Erythroblast (primary cell): ENCODE measurements at places on chromosomes 13 and 19.

DNA sequence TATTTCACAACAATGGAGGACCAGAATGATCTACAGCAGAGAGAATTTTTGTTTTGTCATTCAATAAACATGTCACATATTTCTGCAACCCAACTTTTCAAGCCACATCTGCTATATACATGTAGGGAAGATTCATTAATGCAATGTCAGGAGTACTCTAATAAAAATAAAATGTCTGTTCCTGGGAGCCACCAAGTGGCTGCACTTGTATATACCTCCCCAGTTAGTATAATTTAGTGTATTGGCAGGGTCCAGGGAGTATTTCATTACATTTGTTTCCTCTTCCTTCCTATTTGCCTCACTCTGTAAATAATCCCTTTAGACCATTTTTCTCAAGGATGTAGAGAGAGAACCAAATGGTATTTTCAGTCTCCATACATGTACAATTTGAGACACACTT is 1169.0 kb downstream of the DIAPH3 start:
- DNase-seq = no peak

DNA sequence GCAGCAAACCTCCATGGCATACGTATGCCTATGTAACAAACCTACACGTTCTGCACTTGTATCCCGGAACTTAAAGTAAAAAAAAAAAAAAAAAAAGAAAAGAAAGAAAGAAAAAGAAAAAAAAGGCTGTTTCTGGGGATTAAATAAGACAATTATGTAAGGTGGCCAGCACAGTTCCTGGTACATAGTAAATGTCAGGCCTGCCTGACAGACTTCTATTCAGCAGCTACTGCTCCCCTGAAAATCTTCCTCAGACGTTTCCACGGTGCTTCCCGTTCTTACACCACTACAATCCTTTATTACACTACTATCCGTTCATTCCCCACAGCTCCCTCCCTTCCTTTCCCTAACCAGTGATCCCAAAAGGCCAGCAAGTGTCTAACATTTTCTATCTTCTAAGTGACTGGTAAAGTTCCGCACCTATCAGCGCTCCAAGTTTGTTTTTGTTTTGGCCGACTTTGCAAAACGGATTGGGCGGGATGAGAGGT is 636 bp upstream of the RB1 start:
- no peak for DNase-seq

- no peak for DNase-seq
These were observed 1.9 kb downstream of the SIGLEC5 start for GRCh38 chr19:51628153-51628939.

DNA sequence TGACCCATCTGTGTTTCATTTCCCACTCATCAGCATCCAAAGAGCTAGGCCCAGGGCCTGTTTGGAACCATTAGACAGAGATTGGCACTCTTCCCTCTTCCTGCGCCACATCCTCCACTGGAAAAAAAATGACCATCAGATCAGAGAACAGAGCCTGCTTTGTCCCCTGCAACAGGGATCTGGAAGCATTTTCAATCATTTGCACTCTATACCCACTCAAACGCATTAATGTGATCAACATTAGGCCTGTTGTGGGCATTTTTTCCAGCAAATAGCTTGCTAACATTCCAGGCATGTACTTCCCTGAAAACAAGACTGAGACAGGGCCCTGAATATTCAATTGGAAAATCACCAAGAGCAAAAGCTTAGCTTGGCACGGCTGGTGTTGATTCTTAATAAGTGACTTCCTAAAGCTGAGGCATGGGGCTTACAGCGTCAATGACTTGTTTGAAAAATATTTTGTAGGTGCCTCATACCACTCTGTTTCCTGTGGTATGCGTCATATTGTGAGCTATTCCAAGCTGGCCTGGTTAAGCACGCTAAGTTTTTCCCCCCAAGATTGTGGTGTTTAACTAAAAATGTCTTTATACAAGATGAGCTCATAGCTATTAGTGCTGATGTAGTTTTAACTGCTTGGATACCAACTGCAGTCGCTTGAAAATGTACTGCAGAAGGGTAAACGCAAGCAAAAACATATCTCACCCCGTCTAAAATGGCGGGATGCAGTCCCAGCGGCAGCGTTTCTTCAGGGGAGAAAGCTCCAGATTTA is 404.4 kb downstream of the SPRY2 start:
- no peak for DNase-seq

DNA sequence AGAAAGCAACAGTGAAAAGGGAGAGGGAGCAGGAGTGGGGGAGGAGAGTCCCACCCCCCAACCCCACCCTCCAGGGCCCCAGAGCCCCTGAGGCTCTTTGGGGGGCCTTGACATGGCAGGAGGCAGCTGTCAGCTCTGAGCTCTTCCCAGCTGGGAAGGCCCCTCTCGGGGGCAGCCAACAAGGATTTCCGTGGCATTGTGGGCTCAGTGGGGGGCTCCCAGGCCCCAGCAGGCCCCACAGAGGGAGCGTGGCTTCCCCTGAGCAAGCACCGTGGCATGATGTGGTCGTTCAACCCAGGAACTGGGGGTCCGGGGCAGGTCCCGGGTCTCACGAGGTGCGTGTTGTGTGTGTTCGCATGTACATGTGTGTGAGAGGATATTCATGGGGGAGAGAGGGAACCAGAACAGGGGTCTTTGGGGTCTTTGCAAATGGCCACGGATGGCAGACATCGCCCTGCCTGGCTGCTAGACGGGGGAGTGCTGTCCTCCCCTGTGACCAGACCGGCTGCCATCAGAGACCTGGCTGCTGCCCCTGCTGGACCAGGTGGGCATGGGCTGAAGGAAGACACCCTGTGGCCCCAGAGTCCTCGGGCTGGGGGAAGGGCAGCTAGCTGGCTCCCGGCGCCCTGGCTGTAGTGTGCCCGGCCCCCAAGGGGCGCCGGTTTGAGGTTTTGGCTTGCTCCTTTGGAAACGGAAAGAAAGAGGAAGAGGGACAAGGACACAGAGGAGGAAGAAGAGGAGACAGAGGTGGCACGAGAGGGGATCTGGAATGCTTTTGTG is 3.7 kb upstream of the AKAP8L start:
- no peak for DNase-seq

- no peak for DNase-seq
These were observed 6.9 kb upstream of the EMP3 start for GRCh38 chr19:48318286-48318987.

DNA sequence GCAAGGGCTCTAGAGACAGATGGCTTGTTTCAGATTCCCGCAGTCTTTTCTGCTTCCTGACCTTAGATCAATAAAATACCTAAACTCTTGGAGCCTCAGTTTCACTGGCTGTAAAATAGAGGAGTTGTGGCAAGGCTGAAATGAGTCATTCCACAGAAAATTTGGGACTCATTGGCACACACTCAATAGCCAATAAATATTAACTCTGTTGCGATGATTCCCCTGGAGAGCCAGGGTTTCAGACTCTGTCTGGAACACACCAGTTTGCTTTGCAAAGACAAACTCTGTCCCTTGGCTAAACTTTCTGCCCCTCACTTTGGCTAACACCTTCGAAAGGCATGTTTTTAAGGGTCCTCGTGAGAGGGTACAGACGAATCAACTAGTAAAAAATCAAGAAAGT is 18.1 kb upstream of the UBE2L5 start:
- no peak for DNase-seq

GRCh38 chr19:31342926-31343325 is 6.3 kb downstream of the TSHZ3 start:
- no peak for DNase-seq

- DNase-seq = no peak
These were observed 37.3 kb downstream of the SMARCA4 start for GRCh38 chr19:10998045-10998533.

DNA sequence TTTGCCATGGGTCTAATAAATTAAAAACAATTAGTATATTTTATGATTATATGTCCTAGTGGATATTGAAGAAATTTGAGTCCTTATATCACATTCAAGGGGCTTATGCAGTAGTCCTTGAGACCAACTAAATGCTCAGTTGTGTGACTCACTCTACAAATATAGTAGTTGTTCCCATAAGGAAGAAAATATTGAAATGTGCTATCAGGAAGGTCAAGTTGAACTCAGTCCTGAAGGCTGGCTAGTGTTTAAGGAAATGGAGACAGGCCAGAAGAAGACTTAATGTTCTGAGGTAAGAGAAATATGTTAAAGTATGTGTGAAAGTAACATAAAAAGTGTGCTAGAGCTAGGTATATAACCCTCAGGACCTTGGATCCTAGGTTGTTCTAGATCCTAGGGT is 766.1 kb upstream of the GPC6 start:
- DNase-seq = no peak

DNA sequence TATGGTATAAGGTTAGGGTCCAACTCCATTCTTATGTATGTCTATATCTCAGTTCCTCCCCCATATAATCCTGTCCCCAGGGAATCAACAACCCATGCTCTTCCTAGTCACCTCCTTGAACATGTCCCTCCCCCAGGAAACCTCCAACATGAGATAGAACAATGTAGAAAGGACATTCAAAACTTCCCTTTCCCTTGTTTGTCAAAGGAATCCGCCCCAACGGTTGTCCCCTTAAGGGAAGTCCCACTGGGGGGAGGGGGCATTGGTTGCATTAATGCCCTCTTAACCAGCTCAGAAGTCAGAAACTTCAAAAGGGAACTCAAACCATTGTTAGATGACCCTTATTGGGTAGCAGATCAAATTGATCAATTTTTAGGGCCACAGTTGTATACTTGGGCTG is 6.8 kb upstream of the ZNF561 start:
- DNase-seq = no peak

- DNase-seq = no peak
These were observed 65.0 kb downstream of the DGKH start for GRCh38 chr13:42113478-42113877.

DNA sequence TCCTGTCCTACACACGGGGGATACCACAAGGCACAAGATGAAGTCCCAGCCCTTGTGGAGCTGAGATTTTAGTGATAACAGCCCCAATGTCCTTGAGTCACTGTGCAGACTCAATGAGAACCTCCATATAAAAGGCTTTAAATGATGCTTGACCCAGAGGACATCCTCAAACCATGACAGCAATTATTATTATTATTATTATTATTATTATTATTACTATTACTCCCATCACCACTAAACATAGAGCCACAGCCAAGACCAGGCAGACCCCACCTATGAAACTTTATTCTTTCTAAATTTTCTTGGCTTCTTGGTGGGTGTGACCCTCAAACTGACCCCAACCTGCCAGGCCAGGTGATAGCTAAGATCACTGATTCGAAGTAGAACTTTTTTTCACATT is 11.1 kb downstream of the C19orf47 start:
- DNase-seq = no peak

- DNase-seq = no peak
These were observed 152.4 kb upstream of the TSHZ3 start for GRCh38 chr19:31501427-31502195.

- DNase-seq = no peak
These were observed 1180.1 kb upstream of the ATXN8OS start for GRCh38 chr13:68927387-68928026.

DNA sequence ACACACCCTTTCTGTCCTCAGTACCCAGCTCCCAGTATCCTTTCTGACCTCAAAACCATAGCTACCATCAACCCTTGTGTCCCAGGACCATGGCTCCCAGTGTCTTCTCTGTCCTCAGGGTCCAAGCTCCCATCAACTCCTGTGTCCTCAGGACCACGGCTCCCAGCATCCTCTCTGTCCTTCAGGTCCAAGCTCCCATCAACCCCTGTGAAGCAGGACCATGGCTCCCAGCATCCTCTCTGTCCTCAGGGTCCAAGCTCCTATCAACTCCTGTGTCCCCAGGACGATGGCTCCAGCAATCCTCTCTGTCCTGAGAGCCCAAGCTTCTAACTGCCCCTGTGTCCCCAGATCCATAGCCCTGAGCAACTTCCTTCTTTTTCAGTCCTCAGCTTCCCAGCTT is 1.7 kb upstream of the CADM4 start:
- DNase-seq = no peak

DNA sequence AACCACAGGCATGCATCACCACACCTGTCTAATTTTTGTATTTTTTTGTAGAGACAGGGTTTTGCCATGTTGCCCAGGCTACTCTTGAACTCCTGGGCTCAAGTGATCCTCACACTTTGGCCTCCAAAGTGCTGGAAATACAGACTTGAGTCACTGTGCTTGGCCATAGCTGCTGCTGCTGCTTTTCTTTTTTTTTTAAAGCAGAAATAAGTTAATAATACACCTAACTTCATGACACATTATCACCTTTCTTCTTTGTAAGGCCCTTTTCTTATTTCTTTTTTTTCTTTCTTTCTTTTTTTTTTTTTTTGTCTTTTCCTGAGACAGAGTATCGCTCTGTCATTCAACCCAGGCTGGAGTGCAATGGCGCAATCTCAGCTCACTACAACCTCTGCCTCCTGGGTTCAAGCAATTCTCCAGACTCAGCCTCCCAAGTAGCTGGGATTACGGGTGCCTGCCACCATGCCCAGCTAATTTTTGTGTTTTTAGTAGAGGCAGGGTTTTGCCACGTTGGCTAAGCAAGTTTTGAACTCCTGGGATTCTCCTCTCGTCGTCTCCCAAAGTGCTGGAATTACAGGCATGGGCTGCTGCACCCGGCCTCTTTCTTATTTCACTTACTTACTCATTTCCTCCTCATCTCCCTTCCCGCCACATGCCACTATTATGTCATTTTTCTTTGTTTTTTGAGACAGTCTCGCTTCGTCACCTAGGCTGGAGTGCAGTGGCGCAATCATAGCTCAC is 8.7 kb downstream of the SHKBP1 start:
- DNase-seq = no peak

- DNase-seq = no peak
These were observed 1.7 kb downstream of the CTXN1 start for GRCh38 chr19:7924241-7924640.

- DNase-seq = no peak
These were observed 350.6 kb upstream of the ARGLU1 start for GRCh38 chr13:106918557-106918860.

- DNase-seq = no peak
These were observed 9.7 kb downstream of the BCKDHA start for GRCh38 chr19:41407271-41407670.

- no peak for DNase-seq
These were observed 169.2 kb upstream of the NBEA start for GRCh38 chr13:34772881-34773280.

DNA sequence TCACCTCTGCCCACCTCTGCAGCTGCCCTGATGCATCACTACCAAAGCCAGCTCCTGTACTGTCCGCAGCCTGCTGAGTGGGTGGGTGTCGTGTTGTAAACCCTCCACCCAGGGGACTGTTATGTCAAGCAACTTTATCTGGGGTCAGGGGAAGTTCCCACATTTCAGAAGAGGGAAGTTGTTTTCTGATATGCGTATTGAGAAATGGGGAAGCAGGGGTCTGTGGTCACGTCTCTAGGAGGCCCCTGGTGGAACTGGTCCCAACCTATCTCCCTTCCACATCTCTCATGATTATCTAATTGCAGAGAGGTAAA is 31.2 kb downstream of the CLEC17A start:
- no peak for DNase-seq

DNA sequence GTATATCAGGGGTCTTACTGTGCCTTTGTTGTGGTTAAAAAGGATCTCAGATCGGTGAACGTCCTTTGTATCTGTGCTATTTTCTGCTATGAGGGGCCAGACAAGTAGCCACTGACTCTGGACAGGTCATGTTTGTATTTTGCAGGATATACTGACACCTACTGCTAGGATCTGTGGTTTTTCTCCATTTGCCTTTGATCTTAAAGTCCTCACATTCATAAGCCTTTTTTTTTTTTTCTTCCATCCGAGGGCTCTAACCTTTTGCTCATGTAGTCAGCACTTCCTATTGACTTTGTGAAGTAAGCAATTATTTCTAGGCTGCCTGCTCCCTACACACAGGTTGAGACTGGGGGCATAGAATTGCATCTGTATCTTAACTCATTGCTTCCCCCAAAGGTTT is 106.2 kb downstream of the SLITRK5 start:
- DNase-seq = no peak
